ENCODE measurements at places on chromosomes 3 and 15.

- no peak for DNase-seq
Observed at GRCh38 chr3:142779591-142779990, 55.8 kb downstream of the TRPC1 start.

DNA sequence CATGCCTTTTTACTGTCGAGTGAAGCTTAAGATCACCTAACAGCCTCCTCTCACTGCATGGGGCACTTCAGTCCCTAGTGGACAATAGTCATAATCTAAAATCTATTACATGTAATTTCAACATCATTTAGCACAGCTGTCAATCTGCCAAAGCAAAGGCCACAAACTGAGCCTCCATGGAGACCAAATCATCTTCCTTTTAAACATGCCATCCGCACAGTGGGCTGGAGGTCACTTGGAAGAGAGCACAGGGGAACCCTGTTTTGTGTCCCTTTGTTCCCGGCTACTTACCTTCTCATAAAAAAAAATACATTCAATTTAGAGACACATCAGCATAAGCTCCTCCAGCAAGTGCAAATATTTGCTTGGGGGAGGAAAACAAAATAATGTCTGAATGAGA is 167.3 kb downstream of the SQOR start:
- no peak for DNase-seq

GRCh38 chr3:193757457-193757856 is 164.4 kb downstream of the OPA1 start:
- no peak for DNase-seq

DNA sequence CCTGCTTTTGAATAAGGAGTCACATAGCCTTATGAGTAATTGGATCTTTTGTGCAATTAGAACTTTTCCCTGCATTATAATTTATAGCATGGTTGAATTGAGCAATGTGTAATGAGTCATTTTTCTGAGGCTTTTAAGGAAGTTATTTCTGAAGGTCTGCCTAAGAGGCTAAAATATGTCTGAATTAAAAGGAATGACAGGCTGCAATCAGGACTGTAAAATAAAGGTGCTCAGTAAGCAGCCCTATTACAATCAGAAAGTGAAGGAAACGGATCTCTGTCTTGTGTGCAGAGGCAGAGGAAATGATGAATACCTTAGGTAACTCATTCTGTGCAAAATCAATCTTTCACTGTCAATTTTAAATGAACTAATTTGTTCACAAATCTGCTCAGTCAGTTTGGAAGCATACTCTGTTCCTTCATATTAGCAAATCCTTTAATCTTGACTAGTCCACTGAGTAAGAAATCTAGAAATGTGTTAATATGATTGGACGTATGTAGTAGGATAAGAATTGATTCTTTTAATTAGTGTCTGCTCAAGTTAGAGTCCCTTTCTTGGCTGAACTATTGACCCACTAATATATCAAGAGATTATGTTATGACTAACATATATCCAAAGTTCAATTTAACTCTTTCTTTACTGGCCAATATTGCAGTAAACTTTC is 290.1 kb downstream of the ZIC1 start:
- DNase-seq: peak; percentile 23

DNA sequence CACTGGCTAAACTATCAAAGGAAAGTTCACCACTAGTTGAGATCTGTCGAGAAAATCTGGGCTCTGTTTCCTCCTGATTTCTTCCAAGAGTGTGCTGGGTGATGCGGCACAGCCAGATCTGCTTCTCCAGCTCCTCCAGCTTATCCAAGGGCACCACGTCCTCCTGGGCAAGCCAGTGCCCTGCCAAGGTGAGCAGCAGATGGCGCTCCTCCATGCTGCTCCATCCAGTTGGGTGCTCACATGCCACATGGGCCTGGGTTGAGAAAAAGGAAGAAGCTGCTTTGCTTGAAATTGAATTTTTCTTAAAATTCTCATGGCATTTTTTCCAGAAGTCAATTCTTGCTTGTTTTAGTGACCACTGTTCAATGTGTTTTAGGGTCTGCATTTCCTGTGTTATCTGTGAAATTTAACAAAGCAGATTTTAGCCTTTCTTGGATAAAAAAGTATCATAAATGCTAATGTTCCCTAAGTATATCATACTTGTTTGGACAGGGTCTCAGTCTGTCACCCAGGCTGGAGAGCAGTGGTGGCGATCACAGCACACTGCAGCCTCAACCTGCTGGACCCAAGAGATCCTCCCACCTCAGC is 47.3 kb downstream of the EIF3J start:
- DNase-seq: peak; percentile 18

GRCh38 chr3:178223876-178224275 is 312.4 kb upstream of the KCNMB2 start:
- no peak for DNase-seq

- DNase-seq: no peak
Observed at GRCh38 chr15:65912235-65912634, 42.9 kb downstream of the RAB11A start.

DNA sequence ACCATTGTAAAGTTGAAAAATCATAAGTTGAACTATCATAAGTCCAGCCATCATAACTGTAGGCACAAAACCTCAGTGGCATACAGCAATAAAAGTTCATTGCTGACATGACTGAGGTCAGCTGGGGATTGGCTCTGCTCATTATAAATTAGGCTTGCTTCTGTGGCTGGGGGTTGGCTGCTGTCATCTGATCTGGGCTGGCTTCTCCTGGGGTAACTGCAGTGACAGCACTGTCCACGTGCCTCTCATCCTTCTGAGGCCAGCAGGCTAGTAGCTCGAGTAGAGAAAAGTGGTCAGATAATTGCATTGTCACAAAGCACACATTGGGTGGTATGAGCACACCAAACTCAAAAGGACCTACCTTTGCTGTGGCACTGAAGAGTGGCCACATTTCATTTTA is 31.3 kb downstream of the CMTM7 start:
- DNase-seq: no peak

GRCh38 chr3:462851-463250 is 266.3 kb downstream of the CHL1 start:
- no peak for DNase-seq

DNA sequence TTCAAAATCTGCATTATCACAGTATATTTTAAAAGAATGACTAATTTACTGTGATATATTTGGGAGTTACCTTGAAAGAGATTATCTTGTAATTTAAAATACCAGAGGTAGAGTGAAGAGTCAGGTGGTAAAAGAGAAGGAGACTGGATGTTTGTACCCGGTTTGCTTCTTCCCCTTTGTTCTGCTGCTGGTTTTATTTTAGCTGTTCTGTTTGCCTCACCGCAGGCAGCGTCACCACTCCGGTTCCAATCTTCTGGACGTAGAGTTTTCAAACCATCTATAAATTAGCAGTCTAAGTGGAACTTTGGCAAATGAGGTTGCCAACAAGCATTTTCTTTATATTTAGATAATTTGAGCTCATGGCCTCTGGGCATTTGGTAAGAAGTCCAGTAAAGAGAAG is 38.2 kb downstream of the PPARG start:
- DNase-seq: no peak

DNA sequence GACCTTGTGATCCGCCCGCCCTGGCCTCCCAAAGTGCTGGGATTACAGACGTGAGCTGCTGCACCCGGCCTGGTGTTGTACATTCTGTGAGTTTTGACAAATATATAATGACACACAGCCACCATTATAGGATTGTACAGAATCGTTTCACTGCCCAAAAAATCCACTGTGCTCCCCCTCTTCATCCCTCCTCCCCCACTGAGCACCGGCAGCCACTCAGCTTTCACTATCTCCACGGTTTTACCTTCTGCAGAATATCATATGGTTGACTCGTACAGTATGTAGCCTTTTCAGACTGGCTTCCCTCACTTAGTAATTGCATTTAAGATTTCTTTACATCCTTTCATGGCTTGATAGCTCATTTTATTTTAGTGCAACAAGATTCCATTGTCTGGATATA is 56.7 kb upstream of the ATP13A3 start:
- no peak for DNase-seq

GRCh38 chr15:34879107-34879506 is 83.8 kb upstream of the ACTC1 start:
- DNase-seq: no peak

DNA sequence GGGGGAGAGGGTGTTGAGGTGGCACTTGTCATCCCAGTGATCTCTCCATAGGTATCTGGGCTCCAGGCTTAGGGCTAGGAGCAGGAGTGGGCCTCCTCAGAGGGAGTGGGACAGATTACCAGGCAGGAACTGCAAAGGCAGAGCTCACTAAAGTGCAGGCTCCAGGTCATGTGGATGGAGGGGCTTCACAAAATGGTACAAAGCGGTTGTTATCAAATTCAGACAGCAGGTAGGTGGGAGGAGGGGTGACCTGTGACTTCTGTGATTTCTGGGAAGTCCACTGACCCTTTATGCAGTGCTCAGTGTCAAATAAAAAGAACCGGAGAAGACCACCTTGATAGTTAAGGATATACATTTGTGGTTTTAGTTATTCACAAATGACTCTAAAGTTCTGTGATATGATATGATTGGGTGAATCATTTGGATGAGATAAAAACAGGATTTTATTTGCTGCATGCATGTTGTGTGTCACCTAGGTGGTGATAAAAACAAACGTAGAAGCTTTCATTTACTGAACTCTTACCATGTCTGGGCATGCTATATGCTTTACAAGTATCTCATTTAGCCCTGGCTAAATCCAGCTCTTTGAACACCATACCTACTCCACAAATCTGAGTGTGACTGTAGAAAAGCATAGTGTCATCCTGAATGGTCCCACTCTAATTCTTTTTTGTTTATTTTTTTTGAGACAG is 20.2 kb downstream of the ST6GAL1 start:
- no peak for DNase-seq

- DNase-seq: no peak
Observed at GRCh38 chr15:66894986-66895780, 170.2 kb upstream of the SMAD3 start.

- DNase-seq: no peak
Observed at GRCh38 chr15:71444032-71444810, 328.9 kb downstream of the THSD4 start.

DNA sequence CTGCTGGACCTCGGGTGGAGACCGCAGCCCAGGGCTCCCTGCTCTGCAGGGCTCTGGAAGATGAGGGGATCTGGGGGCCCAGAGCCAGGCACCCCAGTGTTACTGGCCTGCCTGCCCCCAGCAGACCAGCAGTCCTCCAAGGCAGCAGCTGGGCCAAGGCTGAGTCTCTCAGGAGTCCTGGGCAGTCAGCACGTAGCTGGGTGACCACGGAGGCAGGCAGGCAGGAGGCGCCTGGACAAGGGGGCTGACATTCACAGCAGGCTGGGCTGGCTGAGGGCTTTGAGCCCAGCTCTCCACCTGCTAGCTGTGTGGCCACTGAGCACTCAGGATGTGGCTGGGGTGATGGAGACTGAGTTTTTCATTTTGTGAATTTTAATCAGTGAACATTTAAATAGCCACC is 67.9 kb downstream of the IQSEC1 start:
- no peak for DNase-seq

GRCh38 chr3:15460891-15461531 is 33.6 kb downstream of the EAF1 start:
- DNase-seq: no peak

- no peak for DNase-seq
Observed at GRCh38 chr3:176839901-176840300, 357.4 kb downstream of the TBL1XR1 start.

DNA sequence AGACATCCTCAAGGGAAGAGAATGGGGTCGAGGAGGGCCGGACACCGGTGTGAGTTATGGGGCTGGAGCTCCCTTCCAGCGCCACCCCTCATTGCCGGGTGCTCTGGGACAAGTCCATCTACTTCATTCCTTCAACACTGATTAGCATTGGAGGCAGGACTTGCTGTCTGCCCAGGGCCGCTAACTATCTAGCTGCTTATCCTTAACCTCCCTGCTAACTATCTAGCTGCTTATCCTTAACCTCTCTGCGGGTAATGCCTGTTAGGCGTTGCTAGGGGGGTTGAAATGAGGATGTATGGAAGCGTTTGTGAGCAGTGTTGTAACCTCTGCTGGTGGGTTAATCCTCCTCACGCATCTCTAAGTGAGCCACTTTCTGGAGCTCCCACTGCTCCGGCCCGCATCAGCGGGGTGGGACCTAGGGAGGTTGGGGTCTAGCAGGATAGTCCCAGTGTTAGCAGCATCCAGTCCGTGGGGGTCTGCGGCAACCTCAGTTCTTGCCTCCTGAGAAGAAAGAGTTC is 10.9 kb upstream of the CHAC1 start:
- no peak for DNase-seq

GRCh38 chr15:82045179-82045891 is 483 bp downstream of the MEX3B start:
- DNase-seq: peak; percentile 32

GRCh38 chr3:42408156-42408555 is 2.3 kb downstream of the LYZL4 start:
- no peak for DNase-seq

DNA sequence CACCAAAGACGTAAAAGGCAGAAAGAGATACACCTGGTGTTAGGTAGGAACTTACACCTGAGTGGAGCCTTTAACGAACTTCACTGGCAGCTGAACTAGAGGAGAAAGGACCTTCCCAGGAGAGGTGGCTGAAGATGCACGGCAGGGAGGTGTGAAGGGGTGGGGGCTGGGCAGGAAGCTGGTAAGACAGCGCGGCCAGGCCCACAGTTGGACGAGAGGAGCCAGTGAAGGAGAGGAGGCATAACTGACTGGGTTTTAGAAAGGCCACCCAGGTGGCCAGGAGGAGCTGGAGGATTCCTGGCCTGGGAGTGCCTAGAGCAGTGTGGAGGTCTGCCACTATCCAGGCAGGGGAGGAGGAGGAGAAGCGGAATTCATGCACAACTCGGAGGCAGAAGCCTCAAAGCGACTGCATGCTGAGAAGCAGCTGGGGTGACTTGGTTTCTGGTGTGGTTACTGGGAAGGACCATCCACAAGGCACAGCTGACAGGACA is 51.9 kb downstream of the SLC41A3 start:
- no peak for DNase-seq

- no peak for DNase-seq
Observed at GRCh38 chr3:45553469-45553974, 41.0 kb upstream of the LIMD1 start.

- no peak for DNase-seq
Observed at GRCh38 chr3:69065318-69065964, 13.3 kb upstream of the TMF1 start.

DNA sequence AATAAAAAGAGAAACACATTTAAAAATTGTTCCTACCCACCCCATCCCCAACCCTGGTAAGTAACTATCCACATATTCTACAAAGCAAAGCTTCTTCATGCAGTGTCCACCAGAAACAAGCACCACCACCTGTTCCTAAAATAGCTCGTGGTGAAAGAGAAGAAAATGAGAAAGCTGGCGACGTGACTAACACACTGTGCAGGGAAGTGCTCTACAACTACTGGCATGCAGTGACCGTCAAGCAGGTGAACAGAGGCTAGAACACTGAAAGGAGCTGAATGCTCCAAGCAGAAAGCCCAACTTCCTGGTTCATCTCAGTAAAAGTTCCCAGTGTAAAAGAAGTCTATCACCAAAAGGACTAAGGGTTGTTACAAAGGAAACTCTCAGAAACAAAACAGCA is 80.7 kb downstream of the NR2E3 start:
- DNase-seq: no peak

DNA sequence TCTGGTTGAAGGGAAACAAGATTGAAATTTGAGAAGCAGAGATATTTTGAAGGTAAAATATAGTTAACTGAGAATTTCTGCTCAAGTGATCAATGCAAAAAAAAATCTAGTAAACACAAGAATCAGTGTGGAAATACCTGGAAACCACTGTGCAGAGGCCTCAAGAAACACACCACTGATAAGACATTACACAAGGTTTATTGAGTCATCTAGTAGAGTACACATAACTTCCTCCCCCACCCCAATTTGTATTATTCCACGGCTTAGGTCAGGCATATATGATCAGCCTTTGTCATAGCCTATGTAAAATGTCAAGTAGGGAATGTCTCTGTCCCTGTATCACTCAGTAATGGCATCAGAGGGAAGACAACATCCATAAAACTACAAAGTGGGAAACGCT is 447.8 kb upstream of the BCHE start:
- DNase-seq: no peak

All from kidney capillary endothelial cell (primary cell).